ENCODE measurements at places on chromosomes 13 and 19.
A peak's percentile ranks its signal among the peaks of the same experiment; 100 is the strongest.

- DNase-seq, result no peak
These were observed 14.3 kb downstream of the IER2 start for GRCh38 chr19:13164343-13165161.

DNA sequence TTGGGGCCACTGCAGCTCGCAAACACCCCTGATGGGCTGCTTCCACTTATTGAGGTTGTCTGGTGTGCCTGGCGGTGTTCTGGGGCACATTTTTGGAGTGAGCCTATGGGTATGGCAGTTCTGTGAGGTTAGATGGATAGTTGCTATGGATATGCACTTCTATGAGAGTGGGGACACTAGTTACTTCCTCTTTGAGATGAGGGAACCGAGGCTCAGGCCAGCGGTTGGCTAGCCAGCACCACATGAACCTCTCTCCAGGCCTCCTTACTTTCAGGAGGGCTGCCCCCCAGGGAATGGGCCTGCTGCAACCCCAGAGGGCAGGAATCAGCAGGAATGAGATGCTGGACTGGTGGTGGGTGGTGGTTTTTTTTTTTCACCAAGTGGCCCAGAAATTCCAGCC is 13.5 kb upstream of the PRR19 start:
- DNase-seq, result no peak

GRCh38 chr13:93248627-93249047 is 22.0 kb downstream of the GPC6 start:
- DNase-seq, result peak; percentile 94

DNA sequence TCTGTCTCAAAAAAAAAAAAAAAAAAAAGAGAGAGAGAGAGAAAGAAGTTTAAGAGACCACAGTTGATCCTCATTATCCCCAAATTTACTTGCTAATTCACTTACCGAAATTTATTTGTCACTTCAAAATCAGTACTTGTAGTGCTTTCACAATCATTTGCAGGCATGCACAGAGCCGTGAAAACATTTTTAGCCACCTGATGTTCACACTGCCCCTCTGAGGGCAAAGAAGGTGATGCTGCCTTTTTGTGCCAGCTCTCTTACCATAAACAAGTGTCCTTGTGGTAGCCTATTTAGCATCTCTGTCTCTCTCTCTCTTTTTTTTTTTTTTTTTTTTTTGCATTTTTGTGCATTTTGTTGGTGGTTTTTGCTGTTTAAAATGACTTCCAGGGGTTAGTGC is 24.1 kb upstream of the CASP14 start:
- no peak for DNase-seq

DNA sequence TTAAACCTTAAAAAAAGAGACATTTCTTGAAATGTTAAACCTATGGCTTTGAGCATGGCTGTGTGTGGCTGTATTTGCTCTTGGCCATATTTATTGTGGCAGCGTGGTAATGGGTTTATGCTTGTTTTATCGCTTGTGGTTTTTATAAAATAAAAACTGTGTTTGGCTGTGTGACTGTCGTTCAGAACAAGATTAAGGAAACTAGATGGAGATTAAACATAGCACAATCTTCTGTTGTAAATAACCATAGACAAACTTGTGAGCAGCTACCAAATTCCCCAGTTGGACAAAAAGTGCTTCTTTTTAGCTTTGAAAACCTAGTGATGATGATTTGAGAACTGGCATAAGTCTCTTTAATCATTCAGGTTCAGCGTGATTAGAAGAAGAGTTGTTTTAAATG is 191.0 kb downstream of the GGACT start:
- no peak for DNase-seq

DNA sequence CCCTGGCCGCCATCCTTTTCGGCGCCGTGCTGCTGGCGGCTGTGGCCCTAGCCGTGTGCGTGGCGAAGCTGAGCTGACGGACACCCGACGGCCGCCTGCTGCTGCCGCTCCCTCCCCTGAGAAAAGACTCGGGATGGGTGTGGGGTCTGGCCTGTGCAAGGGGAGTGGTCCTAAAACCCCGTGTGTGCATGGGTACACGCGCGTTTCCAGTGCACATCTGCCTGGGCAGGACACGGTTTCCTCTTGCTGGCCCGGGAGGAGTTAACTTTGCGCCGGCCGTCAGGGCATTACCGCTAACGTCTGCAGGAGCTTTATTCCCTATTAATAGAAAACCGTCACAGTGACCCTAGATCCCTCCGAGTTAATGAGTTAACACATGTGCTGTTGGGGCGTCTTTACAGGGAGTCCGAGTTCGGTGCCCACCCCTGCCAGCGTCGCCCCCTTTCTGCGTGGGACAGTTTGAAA is 1.3 kb downstream of the RGS9BP start:
- DNase-seq, result no peak

DNA sequence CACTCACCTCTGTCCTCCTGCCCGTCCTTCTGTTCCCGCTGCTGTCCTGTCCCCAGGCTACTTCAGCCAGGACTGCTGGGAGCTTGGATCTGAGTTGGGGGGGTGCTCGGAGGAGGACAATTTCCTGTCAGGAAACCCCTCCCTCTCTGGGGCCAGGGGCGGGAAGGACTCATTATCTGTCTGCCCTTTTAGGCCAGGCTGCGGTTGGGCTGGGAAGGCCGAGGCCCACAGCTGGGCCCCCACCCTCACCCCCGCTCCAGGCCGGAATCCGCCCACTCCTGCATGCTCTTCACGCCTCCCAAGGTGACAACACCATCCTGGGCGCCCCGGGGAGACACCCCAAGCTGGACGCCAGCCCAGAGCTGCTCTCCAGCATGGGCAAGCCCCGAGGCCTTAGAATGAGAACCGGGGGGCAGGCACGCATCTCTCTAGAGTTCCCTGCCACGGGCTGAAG is at the start of gene EXOC3L2:
TSS of gene EXOC3L2 (minus strand) at position 74 of the 454 bp plus-strand sequence. CDS start 6,362 bp downstream, outside the sequence.
- no peak for DNase-seq

GRCh38 chr13:62320129-62321108 is 904.8 kb upstream of the PCDH20 start:
- DNase-seq, result peak; percentile 54

DNA sequence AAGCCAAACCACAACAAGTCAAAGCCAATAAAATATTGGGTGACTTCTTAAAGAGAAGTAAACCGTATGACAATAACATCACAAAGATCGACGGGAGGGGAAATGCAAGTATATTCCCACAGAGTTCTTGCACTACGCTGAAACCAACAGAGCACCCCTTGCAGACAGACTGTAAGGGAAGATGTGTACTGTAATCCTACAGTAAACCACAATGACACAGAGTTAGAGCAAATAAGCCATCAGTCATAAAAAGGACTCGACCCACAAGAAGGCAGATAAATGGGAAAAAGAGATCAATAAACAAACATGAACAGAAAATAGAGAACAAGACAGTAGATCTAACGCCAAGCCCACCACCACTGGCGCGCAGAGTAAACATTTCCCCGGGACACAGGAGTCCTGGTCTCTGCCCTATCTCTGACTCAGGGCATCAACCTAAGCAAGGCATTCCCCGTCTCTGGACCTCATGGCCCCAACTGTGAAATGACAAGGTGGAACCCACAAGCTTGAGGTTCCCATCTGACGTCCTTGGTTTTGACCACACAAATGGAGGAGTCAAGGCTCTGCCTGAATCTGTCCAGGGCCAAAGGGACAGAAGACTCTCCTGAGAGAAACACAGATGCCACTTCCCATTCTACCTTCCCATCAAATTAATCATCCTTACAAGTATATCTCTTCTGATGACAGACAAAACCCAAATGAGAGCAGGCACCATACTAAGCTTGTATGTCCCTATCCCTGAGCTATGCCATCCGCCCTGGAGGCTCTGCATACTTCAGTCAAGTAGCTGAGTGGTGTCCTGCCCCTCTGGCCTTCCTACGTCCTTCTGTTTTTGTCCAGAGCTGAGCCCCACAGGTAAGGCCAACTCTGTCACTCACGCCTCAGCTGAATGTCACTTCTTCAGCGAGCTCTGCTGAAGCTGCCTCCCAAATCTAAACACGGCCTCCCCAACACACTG is 15.0 kb downstream of the SAFB2 start:
- no peak for DNase-seq

GRCh38 chr19:47229676-47230053 is 1.3 kb downstream of the BBC3 start:
- DNase-seq, result no peak

DNA sequence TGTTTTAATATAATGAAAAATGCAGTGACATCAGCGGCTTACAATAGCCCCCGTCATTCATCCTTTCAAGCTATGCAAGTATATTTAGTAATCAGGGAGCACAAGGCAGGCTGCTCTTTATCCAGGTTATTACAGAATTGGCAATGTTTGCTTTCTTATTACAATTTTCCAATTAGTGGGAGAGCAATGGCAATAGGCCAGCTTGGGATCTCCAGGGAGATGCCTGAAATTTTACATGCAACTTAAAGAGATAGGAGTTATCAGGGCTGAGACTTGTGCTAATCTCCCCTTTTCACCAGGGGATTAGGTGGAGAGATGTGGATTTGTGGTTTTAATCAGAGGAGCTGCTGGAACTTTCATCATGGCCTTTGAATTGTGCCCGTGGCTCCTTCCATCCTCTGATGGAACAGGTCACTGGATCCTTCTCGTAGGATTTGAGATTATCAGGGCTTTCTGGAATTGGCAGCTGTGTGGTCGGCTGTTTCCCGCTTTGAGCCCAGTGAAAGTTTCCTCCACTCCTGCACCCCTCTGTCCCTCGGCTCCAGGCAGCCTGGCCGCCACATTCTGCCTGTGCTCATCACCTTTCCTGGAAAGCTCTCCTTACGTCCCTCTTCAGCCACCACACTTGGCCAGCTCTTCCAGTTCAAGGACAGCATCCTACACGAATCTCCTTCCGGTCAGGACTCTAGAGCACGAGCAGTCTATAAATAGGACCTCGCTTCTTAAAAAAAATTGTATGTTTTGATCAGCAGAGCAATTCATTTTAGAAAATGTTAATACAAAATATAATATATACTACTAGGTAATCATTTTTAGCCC is 47.0 kb downstream of the CBY2 start:
- DNase-seq, result no peak

DNA sequence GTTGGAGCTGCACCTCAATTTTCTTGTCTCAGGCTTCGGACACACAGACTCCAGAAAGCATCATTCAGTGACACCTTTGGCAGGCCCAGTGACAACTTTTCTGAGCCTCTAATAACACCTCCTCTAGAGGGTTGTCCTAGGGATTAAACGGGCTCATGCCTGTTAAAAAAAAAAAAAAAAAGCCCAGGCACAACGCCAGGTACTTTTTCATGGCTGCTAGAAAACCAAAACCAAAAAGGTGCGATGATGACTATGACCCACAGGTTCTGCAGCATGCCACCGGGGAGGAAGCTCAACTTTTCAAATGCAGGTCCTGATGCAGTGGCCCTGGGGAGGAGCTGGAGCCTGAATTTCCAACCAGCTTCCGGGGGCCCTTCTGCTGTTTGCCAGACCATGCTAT is 184.2 kb downstream of the ABCC4 start:
- peak; percentile 5 for DNase-seq

GRCh38 chr19:1141944-1142343 is 32.1 kb downstream of the SBNO2 start:
- no peak for DNase-seq

DNA sequence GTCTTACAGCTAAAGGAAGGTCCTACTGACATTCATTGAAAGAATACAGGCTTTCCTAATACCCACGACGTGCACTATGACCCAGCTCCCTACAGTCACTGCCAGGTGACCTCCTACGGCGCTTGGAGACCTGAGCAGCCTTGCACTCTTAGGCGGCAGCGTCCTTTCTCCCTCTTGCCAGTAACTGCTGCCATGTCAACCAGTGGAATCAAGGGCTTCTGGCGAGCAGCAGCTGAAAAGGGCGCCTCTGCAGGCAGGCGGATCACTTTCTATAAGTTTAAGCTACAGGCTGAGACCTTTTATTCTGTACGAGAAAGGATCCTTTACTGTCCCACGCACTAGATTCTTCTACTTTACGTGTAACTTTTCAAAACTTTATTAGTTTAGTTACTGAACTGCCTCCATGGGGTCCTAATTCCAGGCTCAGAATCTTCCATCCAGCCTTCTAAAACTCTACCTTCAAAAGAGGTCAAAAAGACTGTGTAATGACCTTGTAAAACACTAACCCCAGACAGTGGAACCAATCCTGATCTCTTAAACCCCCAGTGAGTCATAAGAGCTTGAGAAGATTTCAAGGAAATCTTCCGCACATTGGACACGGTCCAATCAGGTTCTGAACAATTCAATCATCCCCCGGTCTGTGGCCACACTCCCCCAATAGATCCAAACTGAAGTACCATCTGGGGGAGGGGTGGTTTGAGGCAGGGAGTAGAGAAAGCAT is 1.9 kb downstream of the KCTD12 start:
- DNase-seq, result peak; percentile 74

DNA sequence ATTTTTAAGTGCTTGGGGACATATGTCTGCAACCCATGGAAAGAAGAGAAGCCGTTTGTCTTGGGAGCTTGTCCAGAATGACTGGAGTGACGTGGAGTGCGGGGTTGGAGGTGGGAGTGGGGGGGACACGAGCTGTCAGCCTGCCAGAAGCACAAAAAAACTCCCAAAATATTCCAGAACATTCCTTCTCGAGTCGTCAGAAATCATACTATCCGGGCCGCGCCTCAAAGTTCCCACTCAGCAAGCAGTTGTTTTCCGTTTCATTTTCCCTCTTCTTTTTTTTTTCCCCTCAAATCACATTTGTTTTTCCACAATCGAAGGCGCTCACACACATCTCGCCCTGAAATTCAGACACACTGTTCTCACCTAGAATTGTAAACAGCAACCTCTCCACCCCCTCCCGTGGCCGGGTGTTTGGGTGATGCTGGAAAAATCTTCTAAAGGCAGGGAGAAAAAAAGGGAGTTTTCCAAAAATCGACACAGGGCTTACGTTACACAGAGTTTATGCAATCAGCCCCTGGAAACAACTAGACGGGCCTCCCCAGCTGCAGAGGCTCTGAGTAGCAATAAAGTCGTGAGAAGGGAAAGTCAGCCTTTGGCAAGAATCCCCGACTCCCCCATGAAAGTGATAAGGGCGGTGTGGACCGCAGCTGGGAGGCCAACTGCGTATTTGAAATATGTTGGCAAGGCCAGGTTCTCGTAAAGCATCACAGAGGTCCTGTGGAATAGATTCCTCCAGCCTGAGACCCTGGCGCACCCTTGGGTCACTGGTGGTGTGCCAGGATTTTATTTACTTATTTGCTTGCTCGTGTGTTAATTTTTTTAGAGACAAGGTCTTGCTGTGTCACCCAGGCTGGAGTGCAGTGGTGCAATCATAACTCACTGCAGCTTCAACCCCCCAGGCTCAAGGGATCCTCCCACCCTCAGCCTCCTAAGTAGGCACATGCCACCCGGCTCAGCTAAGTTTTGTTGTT is 31.2 kb upstream of the KLF2 start:
- DNase-seq, result no peak

DNA sequence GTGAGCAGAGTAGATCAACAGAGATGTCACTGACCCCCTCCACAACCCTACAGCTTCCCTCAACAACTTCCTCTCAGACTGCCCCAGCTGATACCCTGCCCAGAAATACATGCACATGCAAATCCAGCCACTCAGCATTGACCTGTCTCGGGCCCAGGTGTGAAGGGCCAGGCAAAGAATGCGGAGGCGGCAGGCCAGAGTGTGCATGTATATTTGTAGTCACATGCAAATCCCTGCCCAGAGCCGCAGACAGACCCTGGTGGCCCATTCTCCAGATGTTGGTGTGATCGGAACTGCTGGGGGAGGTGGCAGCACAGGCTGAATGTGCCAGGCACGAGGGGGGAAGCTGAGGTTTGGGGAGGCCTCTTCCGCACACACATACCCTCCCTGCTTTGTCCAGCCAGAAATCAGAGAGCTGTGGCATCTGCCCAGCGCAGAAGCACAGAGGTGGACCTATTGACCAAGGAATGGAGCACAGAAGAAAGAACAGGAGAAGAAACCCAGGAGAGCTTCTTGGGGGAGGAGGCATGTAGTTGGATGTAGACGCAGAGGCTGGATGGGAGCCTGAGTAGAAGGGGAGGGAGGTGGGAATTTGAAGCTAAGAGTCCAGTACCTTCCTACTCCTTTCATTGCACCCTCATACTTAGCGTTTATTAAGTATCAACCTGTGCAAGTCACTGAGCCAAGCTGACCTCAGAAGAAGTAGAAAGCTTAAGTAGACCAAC is 14.4 kb downstream of the MEF2B start:
- DNase-seq, result no peak
